ENCODE measurements at places on chromosomes 16 and 17. TPM values are rescaled to one million over a fixed set of nuclear protein-coding genes. Genes with fewer than 3 reads are reported as not detected.

The ZFP3 gene
- 1.4 TPM for total RNA-seq

DNA sequence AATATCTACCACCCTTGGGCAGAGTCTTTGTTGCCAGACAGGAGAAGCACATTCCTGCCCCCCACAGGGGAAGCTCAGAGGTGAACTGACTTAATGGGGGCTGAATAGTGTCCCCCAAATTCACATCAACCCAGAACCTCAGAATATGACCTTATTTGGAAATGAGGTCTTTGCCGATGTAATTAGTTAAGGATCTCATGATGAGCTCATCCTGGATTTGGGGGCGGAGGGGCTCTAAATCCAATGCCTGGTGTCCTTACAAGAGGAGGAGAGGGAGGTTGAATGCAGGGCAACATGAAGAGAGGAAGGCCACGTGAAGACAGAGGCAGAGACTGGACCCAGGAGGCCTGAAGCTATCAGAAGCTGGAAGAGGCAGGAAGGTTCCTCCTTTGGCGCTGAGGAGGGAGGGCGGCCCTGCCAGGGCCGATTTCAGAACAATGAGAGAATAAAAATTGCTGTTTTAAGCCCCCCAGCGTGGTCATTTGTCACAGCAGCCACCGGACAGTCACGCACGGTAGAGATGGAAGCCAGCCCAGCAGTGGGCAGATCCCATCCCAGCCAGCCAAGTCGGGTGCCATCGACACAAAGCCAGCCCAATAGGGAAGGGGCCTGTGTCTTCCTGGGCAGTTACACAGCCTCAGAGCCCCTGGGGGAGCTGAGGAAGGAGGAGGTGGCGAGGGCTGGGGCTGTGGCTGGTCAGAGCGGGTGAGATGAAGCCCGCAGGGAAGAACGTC is 21.3 kb downstream of the C16orf74 start:
- DNase-seq: no peak

DNA sequence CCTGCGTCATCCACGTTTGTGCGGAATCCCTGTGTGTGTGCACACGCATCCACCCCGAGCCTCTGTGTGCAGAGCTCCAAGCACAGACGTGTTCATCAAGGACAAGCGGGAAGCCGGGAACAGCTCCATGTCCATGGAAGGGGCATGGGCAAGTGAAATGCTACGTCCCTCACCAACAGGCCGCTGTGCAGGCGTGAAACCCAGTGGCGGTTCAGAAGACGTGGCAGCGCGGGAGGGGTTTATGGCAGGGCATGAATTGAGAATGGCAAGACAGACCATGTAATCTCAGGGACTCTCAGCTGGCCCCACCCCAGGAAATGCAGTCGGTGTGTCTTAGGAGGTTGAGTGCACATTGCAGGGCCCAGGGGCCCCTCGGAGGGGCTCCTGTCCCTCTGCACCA is 52.7 kb downstream of the TBC1D16 start:
- no peak for DNase-seq

The MEIOC gene
- 0.24 TPM for total RNA-seq

- DNase-seq: no peak
These were observed 26.9 kb downstream of the POLR2A start for GRCh38 chr17:7511108-7511507.

All from foreskin keratinocyte (primary cell).